ENCODE measurements at places on chromosomes 16 and 17.

- no peak for DNase-seq
These were observed 44.7 kb downstream of the GRB7 start for GRCh38 chr17:39782481-39782880.

- no peak for DNase-seq
These were observed 13.0 kb downstream of the ACSF3 start for GRCh38 chr16:89106533-89107202.

DNA sequence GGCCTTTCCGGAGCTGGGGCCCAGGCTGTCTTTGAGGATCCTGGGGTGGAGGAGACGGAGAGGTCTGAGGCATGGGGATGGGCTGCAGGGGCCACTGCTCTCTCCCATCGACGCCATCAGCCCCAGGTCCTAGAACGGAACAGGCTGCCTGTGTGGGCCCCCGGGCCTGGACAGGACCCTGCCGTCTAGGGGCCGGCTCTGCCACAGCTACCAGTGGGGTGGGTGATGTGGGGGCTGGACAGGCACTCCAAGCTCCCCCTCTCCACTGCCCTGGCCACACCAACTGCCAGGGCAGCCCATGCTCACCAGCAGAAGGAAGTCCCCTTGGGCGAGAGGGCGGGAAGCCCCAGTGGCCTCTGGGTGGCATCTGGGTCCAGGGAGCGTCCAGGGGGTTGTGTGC, 37.8 kb downstream of the ENGASE start:
- no peak for DNase-seq

- no peak for DNase-seq
These were observed 33.5 kb upstream of the EMP2 start for GRCh38 chr16:10613785-10614485.

DNA sequence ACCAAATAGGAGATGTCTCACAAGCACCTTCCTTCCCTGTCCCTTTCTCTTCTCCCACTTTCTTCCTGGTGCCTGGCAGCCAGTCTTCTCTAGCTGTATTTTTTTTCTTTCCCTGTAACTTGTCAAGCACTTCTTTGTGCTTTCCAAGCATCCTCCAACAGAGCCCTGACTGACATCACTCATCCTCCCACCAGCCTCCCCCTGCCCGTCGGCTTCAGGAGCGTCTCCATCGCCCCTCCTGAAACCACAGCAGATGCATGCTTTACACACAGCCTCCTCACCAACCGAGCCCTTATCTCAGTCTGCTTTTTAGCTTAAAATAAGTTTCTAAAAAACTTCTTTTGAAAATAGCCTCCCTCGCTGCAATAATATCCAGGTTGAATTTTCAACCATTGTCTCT, 268.7 kb upstream of the CDH5 start:
- DNase-seq: no peak

DNA sequence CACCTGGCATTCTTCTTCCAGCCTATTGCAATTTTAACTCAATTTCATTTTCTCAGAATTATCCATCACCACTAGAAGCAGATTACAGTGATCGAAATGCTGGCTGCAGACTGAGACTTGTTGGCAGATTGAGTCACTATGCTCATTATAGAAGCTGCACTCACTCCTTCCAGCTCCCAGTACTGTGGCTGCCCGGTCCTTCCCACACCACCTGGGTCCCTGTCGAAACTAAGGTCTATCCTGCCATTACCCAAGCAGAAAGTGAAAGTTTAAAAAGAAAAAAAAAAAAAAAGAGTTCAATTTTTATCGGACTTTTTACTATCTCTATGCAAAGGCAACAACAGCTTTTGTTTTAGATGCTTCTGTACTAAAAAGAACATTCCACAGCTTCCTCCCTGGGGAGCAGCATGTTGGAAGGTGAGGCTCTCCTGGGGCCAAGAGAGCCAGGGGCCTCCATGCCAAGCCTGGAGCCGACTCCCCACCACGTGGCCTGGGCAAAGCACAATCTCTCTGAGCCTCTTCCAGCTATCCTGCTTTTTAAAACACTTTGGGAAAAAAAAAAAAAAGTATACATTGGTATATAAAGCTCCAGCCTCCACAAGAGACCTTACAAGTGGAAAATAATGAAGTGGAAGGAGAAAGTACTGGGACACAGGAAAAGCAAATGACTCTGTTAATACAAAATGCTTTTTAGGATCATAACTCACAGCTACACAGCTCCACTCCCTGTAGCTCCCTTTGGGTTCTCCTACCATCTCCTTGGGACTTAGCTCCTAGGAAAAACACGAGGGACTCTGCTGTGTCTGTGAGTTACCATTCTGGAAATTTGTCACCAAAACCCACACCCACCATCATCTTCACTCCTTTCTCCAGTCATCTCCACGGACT, 77.8 kb downstream of the USP31 start:
- DNase-seq: no peak

DNA sequence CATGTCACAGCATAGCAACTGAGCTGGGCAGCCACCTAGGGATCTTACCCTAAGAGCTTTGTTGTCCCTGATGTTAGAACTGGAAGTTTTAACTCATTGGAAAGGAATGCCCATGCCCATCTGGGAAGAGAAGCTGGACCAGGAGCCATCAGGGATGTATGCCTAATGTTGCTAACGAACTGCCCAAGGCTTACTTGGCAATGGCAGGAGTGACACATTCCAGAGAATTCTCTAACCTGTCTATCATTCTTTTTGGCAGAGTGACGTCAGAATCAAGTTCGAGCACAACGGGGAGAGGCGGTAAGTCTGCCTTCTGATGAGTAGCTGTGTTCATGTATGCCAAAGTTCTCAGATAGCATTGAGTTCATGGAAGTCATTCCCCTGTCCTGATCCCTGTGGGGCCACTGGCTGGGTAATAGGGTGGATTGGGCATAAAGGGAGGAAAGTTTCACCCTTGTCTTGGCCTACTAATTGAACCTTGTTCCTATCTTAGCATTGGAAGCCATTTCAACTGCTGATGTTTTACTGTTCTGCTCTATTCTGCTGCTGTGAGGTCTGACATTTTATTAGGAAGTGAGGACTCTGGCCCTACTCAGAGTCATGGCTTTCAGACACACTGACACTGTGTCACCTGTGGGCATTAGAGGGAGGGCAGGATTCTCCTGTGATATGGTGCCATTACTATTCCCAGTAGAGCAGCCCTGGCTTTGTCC, 23.7 kb downstream of the MAP3K3 start:
- no peak for DNase-seq

- no peak for DNase-seq
These were observed 5.9 kb upstream of the DNAH17 start for GRCh38 chr17:78583091-78583490.

DNA sequence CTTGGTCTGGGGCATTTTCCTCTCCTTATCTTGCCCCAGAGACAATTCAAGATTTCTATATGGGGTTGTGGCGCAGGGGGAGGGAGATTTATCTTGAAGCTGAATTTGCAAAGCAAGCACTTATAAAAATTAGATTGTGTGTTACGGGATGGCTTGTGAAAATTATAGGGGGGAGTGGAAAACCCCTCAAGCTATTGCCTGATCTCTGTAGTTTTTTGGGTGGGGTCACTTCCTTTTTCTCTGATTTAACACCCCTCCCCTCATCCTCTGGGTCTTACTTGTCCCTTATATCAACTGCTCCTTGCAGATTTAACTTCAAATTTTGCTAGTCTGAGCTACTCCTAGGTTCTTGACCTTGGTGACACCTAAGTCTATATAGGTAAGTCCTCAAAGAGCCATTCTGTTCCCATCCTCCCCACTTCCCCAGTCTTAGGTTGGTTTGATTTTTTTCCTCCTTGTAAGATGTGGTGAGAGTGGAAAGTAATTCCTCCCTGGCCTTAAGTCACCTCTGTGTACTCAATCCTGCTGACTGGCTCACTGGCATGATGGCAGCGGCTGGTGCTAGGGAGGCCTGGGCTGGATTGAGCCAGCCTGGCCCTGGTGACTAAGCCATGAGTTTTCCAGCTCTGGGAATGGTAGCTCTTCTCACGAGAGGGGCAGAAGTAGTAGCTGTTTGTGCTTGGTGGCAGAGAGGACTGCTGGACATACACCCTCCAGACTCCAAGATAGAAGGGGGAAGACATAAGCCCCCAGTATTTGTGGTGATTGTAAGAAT, 2.3 kb downstream of the ARL4D start:
- no peak for DNase-seq

DNA sequence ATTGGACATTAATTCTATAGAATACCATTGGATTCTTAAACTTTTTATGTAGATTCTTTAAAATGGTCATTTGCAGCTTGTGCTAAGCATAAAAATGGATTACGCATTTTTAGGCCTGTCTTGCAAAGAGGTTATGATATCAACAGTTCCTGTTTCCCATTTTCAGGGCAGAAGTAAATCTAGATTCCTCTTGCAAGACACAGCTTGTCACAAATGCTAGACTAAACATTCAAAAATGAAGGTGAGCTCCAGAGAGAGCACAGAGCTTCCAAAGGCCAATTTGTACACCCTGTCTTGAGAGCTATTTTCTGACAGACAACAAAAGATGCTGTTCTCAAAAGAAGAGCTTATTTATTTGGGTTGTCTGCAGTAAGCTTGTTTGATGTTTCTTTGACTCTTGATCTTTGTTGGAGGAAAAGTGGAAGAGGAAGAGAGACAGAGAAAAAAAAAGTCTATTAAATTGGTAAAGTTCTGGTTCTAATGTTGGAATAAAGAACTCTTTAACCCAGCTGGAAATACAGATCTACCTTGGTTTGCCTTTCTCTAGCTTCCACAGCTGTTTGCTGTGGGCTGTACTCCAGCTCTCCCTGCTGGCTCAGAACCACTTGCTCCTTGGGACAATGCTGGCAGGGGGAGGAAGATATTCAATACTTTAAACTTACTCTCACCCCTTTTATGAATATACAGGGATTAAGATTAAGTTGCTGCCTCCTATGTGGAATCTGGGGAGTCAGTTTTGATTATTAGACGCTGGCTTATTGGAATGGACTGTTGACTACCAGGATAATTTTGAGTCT, 651.8 kb downstream of the CDH11 start:
- DNase-seq: no peak

GRCh38 chr17:75131278-75132017, at the start of gene NT5C:
TSS of gene NT5C (minus strand) at chr17:75131742. CDS start at chr17:75131707, 35 bp downstream.
- DNase-seq: peak; percentile 97

DNA sequence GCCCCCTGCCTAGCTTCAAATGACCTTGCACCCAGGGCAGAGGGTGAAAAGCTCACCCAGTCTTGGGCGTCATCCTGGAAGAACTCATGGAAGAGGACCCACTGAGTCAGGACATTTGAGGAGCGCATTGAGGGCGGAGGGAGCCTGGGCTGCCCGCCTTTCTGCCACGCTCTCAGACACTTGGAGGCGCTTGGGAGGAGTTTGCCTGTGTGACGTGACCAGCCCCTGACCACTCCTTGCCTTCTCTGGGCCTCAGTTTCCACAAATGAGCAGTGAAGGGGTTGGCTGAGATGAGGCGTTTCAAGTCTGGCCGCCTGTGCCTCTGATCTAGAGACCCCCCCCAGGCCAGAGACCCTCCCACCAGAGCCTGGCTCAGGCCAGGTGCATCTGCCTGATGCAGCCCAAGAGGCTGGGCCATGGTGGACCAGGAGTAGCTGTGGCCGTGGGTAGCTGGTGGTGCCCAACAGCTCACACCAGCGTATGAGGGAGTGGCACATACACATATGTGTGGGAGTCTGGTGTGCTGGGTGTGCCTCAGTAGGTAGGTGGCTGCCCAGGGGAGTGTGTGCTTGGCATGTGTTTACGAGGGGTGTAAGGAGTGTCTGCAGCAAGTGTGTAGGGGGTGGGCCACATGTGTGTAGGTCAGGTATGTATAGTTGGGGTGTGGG, 80.2 kb upstream of the TOB1 start:
- DNase-seq: no peak

GRCh38 chr17:73028299-73028755, 64.2 kb downstream of the SLC39A11 start:
- DNase-seq: no peak

GRCh38 chr16:3015865-3016521, 2.0 kb downstream of the CLDN6 start:
- DNase-seq: no peak

DNA sequence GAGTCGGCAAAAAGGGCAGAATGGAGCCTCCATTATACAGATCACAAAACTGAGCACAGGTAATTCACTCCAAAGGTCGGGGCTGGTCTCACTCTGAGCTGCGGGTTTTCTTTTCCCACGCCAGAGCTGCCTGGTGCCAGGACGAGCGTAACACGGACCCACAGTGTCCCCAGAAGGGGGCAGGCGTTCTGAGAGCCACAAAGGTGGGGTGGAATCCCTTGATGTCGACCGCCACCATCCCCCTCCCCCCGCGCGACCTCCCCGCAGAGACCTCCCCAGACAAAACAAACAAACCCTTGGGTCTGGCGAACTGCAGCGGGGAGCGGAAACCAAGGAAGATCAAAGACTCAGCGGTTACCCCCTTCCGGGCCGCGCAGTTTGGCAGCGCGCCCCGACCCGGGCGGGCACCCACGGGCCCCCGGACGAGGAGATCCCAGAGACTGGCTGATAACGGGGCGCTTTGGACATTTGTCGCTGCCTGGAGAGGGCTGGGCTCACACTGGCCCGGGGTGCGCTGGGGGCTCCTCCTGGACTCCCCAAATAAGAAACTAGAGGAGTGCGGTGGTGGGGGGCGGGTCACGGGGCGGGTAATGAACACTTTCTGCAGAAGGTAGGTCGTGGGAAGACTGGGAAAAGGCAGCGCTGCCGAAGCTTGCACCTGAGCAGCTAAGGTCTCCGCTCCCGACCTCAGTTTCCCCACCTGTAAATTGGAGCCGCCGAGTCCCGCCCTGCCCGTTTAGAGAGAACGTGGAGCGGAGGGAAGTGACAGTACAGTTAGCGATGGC, 664 bp upstream of the NKD1 start:
- DNase-seq: peak; percentile 73
